ENCODE measurements at places on chromosomes 12 and 14.

DNA sequence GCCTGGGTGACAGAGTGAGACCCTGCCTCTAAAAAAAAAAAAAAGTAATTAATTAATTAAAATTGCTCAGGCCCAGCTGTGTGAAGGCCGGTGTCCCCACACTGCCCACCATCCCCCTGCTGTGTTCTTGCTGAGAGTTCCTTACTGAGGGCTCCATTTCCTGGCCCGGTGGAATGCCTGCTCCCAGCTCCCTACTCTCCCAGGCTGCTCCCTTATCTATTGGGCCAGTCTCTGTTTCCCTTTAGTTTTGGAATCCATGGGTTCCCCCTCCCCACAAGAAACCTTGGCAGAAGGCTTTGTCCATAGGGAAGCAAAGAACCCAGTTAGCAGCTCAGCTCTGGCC, 19.0 kb downstream of the MLXIP start:
- DNase-seq, result no peak

DNA sequence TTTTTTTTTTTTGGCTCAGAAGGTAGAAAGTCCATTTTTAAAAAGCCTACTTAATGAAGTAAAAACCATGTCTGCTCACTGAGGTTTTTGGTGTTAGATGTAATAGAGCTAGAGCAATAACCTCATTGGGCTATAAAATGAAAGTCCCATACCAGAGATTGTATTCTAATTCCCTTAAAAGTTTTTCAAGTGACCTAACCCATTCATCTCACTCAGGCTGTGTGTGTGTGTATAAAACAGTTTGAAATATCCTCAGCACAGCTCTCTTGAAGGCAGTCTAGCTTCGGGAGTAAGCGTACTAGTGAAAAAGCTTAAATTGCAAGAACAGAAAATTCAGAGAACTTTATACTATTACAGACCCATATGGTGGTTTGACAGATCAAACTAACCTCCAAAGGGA, 313.8 kb downstream of the CEP128 start:
- no peak for DNase-seq

DNA sequence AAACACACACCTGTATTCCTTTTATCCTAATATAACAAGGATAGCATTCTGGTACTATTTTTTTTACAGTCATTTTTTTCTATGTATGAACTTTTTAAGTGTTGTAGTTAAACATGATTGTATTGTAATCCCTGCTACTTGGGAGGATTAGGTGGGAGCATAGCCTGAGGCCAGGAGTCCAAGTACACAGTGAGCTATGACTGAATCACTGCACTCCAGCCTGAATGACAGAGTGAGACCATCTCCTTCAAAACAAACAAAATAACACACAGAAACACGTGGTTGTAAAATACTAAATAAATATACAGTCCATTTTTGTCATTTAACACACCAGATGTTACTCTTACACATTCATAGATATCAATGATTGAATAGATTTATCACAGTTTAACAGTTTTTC, 56.9 kb downstream of the MAP4K5 start:
- peak; percentile 2 for DNase-seq

DNA sequence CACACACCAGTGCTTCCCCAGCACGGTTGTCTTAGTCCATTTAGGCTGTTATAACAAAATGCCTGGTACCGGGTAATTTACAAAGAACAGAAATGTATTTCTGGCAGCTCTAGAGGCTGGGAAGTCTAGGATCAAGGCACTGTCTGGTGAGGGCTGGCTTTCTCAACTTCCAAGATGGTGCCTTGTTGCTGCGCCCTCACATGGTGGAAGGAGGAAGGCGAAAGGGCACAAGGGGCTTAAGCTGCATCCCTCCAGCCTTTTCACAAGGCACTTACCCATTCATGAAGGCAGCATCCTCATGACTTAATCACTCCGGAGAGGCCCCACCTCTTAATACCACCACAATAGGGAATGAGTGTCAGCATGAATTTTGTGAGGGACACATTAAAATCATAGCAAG, 155.5 kb downstream of the SLC15A5 start:
- no peak for DNase-seq

GRCh38 chr12:108308395-108309085, 30.6 kb downstream of the CMKLR1 start:
- DNase-seq, result no peak

DNA sequence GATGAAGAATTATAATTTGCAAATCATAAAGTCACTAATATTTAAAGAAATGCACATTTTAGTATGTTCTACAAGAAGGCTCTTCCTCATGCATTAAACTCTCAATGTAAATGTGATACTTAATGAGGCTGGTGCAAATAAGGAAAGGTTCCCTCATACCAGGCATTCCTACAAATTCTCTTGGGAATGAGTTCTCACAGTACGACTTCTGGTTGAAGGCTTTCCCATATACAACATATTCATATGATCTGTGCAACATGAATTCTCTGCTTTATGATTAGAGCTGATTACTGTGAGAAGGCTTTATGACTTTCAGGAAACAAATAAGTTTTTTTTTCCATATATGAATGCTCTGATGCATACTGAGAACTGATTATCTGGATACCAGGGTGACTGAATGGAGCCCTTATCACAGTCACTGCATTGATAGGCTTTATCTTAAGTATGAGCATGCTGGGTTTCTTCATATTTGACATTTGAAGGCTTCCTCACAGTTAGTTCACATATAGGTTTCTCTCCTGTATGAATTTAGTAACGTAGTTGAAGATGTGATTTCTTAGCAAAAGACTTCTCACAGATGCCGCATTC, 293.9 kb downstream of the RAD51B start:
- DNase-seq, result no peak
